ENCODE measurements at places on chromosomes 1 and 21.

- no peak for DNase-seq
These were observed 51.8 kb downstream of the POU2F1 start for GRCh38 chr1:167272369-167272957.

- DNase-seq = no peak
These were observed 75.9 kb downstream of the HUNK start for GRCh38 chr21:31948676-31949075.

DNA sequence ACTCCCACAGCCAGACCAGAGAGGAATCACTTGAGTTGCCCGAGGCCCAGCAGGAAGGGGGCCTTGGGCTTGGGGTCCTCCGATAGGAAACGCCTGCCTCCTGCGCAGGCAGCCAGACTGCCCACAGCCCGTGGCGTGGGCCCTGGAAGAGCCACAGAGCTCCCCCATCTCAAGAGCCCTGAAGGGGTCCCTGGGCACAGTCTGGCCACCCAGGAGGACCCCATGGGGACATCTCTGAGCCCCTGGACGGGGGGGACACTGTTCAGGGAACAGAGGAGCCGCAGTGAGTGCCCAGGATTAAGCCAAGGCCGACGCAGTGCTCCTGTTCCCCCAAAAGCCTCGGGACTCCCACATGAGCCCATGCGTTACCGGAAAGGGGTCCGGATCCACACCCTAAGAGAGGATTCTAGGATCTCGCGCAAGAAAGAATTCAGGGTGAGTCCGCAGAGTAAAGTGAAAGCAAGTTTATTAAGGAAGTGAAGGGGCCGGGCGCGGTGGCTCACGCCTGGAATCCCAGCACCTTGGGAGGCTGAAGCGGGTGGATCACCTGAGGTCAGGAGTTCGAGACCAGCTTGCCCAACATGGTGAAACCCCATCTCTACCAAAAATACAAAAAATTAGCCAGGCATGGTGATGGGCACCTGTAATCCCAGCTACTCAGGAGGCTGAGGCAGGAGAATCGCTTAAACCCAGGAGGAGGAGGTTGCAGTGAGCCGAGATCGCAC is 38.1 kb upstream of the LBR start:
- no peak for DNase-seq

- DNase-seq = no peak
These were observed 1.4 kb upstream of the FDPS start for GRCh38 chr1:155307247-155307740.

DNA sequence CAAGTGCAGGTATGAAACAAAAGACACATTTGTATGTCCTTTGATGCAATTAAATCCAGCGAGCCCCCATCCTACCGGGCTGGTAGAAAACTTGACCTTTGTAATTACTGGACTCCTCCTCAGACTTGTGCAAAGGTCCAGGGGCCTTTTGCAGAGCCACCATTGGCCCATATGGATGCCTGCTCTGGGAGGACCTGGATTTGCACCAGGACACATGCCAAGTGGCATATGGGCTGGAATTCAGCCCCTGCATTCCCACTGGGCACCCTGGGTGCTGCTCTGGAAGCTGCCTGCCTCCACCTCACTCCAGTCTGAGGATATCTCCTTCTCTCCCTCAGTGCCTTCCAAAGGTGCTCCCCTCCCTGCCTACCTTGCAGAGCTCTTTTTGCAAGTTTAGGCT is 36.0 kb downstream of the LACTBL1 start:
- DNase-seq = no peak

- DNase-seq = no peak
These were observed 24.3 kb downstream of the AHCTF1 start for GRCh38 chr1:246907472-246907871.

- DNase-seq = no peak
These were observed 678 bp downstream of the TTC39A start for GRCh38 chr1:51329443-51330325.

DNA sequence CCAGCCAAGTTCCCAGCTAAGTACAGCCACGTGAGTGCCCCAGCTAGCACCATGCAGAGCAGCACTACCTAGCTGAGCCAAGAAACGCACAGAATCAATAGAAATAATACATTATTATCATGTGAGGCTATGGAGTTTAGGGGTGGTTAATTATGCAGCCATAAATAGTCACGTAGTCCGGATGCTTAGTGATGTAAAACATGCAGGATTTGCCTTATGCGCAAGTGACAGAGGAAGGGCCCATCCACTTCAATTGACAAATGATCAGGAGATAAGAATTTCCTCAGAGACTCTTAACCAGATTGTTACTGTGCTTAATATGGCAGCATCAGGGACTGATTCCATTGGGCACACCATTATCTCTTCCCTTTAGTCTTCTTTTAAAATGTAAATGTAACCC is 44.8 kb upstream of the DUSP10 start:
- DNase-seq = no peak

DNA sequence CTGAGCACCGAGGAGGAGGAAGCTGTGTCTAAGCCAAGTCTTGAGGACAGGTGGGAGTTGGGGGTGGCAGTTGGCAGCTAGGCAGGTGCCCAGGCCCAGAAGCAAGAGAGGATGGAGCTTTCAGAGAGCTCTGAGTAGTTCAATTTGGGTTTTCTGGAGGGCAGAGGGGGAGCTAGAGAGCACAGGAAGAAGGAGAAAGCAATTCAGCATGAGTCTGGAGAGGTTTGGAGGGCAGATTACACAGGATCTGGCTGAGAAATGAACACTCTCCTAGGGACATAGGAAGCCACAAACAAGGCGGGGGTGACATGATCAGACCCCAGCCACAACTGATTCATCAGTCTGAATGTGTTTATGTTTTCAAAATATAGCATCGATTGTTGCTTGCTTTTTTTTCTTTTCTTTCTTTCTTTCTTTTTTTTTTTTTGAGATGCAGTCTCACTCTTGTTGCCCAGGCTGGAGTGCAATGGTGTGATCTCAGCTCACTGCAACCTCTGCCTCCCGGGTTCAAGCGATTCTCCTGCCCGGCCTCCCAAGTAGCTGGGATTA is 23.8 kb downstream of the PTPRF start:
- no peak for DNase-seq

DNA sequence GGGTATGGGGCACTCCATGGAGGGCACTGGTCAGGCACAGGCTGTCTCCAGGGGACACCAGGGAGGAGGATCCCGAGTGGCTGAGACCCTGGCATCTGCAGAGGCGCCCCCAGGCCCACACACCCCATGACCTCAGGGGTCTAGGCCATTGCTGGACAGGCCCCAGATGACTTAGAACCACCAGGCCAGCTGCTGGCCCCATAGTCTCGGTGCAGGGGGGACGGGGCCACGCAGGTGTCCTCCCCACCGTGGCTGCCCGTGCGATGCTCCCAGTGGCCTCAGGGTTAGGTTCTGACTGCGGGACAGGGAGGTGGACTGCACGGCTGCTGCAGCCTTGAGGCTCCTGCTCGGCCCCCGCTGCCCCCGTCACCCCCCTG is 44.0 kb downstream of the MORN1 start:
- DNase-seq = no peak

- DNase-seq = no peak
These were observed 85.4 kb downstream of the PIGK start for GRCh38 chr1:77133731-77134358.

GRCh38 chr1:11525151-11525505 is 46.2 kb downstream of the DISP3 start:
- no peak for DNase-seq

DNA sequence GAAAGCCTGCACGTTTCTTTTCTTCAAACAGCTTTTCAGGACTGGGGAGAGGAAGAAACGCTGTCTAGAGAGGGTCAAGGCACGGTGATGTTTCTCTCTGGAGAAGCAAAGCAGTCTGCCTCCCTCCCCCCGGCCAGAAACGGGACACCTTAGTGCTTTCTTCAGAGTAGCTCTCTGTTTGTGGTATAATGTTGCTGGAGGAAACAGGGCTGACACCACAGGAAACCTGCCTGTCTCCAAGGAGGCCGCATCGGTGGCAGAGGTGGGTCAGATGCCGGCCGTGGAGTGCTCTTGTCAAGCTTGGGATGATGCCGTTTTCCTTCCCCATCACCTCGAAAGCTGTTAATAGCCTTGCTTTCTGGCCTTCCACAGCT is 139.4 kb downstream of the DHRS3 start:
- no peak for DNase-seq

- no peak for DNase-seq
These were observed 56.6 kb downstream of the SMYD2 start for GRCh38 chr1:214337511-214337910.

- no peak for DNase-seq
These were observed 52.2 kb downstream of the ACP6 start for GRCh38 chr1:147618077-147618569.

GRCh38 chr1:50416553-50417453 is 6.4 kb downstream of the DMRTA2 start:
- no peak for DNase-seq

DNA sequence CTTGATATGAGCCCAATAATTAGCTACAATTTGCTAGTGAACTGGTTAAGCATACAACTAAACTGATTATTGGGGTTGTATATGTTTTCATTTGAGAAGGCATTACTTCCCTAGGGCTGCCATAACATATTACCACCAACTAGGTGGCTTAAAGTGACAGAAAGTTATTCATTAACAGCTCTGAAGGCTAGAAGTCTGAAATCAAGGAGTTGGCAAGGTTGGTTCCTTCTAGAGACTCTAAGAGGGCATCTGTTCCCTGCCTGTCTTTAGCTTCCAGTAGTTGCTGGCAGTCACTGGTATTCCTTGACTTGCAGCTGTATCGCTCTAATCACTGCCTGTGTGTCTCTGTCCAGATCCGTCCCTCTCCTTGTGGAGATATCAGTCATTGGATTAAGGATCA is 86.3 kb downstream of the LHX9 start:
- no peak for DNase-seq

DNA sequence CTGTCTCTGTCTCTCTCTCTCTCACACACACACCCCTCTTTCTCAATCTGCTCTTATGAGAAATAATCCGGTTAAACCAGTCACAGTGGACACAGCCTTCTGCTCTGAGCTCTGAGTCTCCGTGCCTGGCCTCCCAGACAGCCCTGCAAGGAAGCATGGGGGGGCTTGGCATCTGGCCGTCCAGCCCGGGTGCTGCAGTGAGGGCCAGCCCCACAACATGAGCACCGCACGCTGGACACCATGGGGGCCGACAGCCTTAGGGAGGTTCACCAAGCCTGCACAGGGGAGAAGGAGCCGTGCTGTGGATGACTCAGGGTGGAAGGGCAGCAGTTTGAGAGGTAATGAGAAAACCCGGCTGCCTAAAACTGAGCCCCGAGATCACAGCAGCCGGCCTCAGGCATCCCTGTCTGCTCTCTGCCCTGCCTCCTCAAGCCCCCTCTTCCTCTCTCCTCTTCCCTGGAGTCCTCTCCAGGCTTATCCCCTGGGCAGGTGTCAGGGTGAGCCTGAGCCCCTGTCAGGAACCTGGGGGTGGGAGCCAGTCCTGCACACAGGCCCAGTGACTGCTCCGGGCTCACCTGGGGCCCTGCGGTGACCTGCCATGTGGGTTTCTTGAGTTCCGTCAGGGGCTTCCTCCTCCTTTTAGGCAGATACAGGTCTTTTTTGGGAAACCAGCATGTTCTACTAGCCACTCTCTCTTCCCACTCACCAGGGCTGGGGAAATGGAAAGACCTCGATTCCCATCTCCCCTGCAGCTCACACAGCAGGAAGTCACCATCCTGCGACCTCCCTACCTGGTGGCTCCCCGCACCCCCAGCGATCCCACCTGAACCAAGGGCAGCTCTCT is 92.8 kb downstream of the ITPKB start:
- DNase-seq = no peak

DNA sequence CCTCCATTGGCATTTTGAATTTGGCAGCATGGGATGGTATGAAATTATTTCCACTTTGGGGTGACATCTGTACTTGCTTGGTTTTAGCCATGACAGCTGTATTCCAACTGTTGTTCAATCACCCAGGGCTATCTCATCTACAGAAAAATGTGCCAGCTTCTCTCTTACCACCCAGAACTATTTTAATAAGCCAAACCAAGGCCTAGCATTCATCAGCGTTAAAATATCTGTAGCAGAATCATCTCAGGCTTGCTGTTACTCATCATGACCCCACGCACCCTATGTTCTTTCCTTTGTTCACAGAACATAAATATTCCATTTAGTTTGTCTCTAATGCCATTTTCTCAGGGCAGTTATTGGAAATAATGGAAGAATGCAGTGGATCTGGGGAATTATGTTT is 49.8 kb downstream of the GIPC2 start:
- DNase-seq = no peak

DNA sequence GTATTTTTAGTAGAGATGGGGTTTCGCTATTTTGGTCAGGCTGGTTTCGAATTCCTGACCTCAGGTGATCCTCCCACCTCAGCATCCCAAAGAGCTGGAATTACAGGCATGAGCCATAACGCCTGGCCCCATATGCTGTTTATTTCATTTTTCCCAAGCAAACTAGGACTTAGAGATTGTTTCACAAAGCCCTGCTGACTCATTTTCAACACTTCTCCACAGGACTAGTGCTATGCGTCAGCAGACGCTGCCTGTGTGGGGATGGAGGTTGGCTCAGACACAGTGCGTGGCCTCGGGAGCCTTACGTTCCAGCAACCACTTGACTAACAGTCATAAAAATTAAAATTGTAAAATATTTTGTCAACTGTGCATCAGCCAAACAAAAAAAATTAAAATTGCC is 22.7 kb downstream of the PKNOX1 start:
- DNase-seq = no peak

- DNase-seq = no peak
These were observed 475.4 kb downstream of the PTBP2 start for GRCh38 chr1:97196825-97197516.

GRCh38 chr1:244050835-244051444 is at the start of gene ZBTB18:
TSS of gene ZBTB18 (plus strand) at chr1:244051283. CDS start at chr1:244051432, 149 bp downstream.
- DNase-seq = no peak

DNA sequence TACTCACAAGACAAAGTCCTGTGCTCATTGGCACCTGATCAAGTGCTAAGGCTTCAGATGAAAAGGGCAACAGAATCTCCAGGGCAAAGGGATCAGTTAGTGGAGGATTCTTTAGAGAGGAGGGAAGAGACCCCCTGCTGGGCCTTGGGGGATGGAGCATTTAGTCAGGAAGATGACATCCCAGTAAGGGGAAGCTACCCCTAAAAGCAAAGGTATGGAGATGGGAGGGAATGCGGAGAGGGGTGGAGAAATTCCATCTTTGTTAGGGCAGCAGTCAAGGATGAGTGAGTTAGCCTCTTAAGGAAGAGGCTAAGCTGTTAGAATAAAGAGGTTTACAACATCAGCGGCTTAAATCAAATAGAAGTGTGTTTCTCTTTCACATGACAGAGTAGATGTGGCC is 67.4 kb downstream of the ST6GALNAC3 start:
- DNase-seq = no peak

- DNase-seq = no peak
These were observed 174.8 kb downstream of the TOMM20 start for GRCh38 chr1:234953655-234954405.

Data from stimulated activated CD8-positive, alpha-beta memory T cell treated with anti-CD3 and anti-CD28 coated beads, Interleukin-12 subunit alpha, Interleukin-12 subunit beta, amount 100 ng/mL, for 1 hour (primary cell).